T-cell (primary cell): ENCODE measurements at places on chromosomes 3 and 15. TPM values are rescaled to one million over a fixed set of nuclear protein-coding genes. Genes with fewer than 3 reads are reported as not detected.

DNA sequence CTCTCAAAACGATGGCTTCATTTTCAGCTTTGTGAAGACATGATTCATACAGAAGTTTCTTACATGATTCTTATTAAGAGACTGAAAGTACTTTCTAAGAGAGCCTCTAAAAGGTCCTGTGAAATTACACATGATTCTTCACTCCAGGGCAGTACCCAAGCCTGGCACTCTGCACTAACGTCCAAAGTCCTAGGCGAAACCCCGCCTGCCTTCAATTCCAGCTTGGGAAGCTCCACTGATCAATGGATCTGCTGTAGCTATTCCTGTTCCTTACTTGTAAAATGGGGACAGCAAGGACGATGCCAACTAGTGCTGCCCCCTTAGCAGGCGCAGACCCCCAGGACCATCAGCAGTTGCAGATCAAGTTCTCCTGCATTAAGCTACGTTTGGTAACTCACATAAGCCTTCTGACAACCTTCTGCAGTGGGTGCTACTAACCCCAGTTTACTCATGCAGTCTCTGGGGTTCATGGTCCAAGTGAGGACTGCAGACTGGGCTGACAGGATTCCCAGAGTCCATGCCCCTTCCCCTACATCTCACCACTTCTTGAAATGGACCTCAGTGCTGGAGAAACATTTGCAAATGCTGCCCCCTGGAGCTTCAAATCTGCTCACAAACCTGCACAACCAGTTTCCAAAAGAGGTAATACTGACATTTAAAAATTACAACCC, 10.6 kb downstream of the CHCHD4 start:
- H3K36me3 ChIP-seq: peaks cover 61% of the 10 kb centered on the region
- H3K27ac ChIP-seq: no peak overlapping the region
- H3K27me3 ChIP-seq: no peaks in the 10 kb centered on the region

- no peaks in the 10 kb centered on the region for H3K4me1 ChIP-seq
- H3K27ac ChIP-seq: no peak overlapping the region
- no peak for DNase-seq
- H3K27me3 ChIP-seq: no peaks in the 10 kb centered on the region
- no peaks in the 10 kb centered on the region for H3K36me3 ChIP-seq
Observed at GRCh38 chr3:191303596-191303995, 25.6 kb upstream of the CCDC50 start.

DNA sequence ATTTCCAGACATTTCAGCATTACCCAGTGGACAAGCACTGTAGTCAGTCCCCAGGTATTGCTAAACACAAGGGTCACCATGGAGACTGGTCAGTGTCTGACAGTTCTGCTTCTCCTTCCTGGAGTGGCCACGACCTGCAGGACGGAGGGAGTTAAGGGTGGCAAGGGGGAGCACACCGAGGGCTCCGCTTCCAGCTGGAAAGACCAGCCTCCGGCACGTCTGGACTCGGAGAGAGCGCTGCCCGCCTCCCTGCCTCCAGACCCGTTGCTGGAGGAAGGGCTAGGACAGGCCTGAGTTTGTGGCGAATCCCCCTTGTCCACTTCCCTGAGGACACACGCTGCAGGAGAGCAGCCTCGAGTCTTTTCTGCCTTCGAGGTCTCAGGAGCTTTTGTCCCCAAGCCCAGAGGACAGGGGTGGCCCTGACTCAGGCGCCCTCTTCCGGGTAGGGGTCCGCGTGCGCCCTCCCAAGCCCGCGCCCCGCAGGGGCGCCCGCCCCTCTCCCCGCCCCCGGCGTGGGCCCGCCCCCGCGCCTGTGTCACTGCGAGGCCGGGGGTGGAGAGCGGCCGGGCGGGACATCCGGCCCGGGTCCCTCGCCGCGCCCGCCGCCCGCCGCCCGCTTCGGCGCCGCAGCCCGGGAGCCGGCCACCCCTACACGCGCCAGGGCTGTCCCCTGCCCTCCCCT, at the start of gene CHST14:
Gene CHST14, plus strand, starts transcription at position 562 of the 682 bp plus-strand sequence. CDS start 230 bp downstream, outside the sequence.
- peaks cover 11% of the 10 kb centered on the region for H3K36me3 ChIP-seq
- no peaks in the 10 kb centered on the region for H3K27me3 ChIP-seq

DNA sequence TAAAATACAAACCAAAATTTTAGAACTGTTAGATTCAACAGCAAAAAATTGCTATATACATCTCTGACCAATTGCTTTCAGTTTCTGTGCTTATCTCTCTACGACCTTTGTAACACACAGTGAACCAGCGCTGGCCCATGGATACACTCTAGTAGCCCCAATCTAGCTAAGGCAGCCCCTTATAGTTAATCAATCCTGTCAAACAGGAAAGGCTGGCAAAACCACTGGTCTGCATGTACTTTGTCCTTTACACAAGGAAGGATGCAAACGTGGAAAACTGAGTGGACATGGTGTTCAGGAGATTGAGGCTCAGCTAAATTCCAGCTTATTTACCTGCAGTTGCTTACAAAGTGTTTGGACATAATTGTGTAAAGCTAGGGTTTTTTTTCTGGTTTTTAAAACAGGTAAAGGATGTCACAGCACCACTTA, 25.9 kb downstream of the ADGRG7 start:
- H3K27me3 ChIP-seq: peaks cover 9% of the 10 kb centered on the region
- H3K4me1 ChIP-seq: no peaks in the 10 kb centered on the region
- H3K27ac ChIP-seq: no peak overlapping the region
- no peak for DNase-seq

DNA sequence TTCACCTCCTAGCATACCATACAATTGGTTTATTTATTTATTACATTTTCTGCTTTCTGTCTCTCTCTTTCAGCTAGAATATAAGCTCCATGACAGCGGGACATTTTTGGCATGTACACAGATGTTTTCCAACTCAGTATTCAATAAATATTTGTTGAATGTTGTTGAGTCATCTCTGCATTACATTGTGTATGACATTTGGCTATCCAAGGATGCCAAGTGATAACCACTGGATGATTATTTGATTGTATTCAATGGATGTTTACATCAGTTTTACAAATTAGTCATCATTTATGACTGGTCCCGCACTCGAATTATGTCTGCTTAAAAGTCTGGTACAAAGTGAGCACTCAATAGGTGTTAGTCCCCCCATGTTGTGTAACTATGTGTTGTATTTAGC, 49.5 kb upstream of the STXBP5L start:
- no peak overlapping the region for H3K27ac ChIP-seq
- H3K4me3 ChIP-seq: no peak overlapping the region
- DNase-seq: no peak
- H3K4me1 ChIP-seq: no peaks in the 10 kb centered on the region
- H3K36me3 ChIP-seq: no peaks in the 10 kb centered on the region

GRCh38 chr3:98259707-98260106, 4.3 kb upstream of the OR5H6 start:
- H3K4me1 ChIP-seq: no peaks in the 10 kb centered on the region
- H3K36me3 ChIP-seq: no peaks in the 10 kb centered on the region
- DNase-seq: no peak
- H3K27me3 ChIP-seq: no peaks in the 10 kb centered on the region
- H3K27ac ChIP-seq: no peak overlapping the region

- no peak for DNase-seq
- H3K4me1 ChIP-seq: no peaks in the 10 kb centered on the region
- peaks cover 10% of the 10 kb centered on the region for H3K27me3 ChIP-seq
Observed at GRCh38 chr3:133949438-133949837, 53.8 kb upstream of the RAB6B start.

DNA sequence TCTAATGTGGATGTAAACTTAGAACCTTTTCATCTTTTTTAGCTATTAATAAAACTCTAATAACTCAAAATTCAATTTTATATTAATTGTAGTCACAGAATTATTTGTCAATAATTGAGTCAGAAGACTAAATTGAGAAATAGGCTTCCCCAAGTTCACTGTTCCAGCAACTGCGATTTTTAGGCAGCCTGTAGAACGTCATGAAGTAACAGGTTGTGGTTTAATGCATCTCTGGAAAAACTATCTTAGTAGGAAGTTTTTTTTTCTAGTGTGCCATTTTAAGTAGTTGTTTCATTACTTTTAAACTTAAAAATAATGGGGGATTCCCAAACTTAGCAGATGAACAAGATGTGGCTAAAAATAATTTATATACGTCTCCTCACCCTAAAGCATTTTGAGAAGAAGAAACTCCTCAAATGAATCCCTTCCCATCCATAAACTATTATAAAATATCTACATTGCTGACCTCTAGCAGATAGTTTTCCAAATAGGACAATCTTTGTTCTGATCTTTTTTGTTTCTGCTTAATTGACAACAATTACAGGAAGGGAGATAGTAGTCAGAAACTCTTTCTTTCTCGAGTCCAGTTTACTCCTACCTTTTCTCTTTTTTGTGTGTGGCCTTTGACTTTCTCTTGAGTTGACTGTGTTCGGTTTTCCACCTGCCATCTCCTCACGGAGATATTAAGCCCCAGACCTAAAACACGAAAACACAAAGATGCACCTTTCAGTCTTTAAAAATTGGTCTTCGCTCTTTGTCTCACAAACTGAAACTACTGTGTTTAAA, 43.1 kb downstream of the LRCH3 start:
- no peaks in the 10 kb centered on the region for H3K4me1 ChIP-seq
- H3K36me3 ChIP-seq: peaks cover 60% of the 10 kb centered on the region
- H3K27me3 ChIP-seq: no peaks in the 10 kb centered on the region
- no peak overlapping the region for H3K4me3 ChIP-seq
- DNase-seq: no peak

- H3K36me3 ChIP-seq: no peaks in the 10 kb centered on the region
- DNase-seq: no peak
- no peaks in the 10 kb centered on the region for H3K27me3 ChIP-seq
- no peaks in the 10 kb centered on the region for H3K4me1 ChIP-seq
- H3K4me3 ChIP-seq: no peak overlapping the region
Observed at GRCh38 chr3:100954990-100955389, 38.2 kb downstream of the ABI3BP start.

GRCh38 chr3:52854013-52854412, 19.2 kb upstream of the MUSTN1 start:
- H3K4me3 ChIP-seq: no peak overlapping the region
- peaks cover 17% of the 10 kb centered on the region for H3K36me3 ChIP-seq
- no peaks in the 10 kb centered on the region for H3K27me3 ChIP-seq

GRCh38 chr3:184233127-184233843, 3.9 kb downstream of the VWA5B2 start:
- no peak for DNase-seq
- peaks cover 21% of the 10 kb centered on the region for H3K4me1 ChIP-seq
- no peak overlapping the region for H3K4me3 ChIP-seq
- H3K27ac ChIP-seq: no peak overlapping the region
- H3K36me3 ChIP-seq: no peaks in the 10 kb centered on the region

CHST13 gene
- not detected for total RNA-seq

CLDN11 gene
- not detected for total RNA-seq

SRGAP3 gene
- total RNA-seq: 1.4 TPM

PLA2G4E gene
- not detected for total RNA-seq

ISL2 gene
- total RNA-seq: 0.44 TPM
